ENCODE measurements at places on chromosomes 4 and X. TPM values are rescaled to one million over a fixed set of nuclear protein-coding genes. Genes with fewer than 3 reads are reported as not detected.

DNA sequence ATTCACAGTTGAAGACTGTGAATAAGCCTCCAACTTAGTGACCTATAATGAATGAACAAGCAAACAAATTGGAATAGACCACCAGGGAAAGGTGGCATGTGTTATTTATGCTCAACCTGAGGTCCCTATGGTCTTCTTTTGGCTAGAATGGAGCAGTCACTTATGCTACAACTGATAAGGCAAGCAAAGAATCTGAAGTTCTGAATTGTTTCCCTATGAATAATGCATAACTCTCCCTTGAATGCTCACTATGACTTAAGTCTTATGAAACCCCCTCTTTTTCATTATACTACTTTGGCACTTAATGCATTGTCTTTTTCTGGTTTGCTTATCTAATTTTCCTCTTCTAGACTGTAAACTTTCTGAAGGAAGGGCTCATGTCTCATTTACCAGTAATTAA lies 2.6 kb downstream of the GIMD1 start:
- no peak for DNase-seq

DNA sequence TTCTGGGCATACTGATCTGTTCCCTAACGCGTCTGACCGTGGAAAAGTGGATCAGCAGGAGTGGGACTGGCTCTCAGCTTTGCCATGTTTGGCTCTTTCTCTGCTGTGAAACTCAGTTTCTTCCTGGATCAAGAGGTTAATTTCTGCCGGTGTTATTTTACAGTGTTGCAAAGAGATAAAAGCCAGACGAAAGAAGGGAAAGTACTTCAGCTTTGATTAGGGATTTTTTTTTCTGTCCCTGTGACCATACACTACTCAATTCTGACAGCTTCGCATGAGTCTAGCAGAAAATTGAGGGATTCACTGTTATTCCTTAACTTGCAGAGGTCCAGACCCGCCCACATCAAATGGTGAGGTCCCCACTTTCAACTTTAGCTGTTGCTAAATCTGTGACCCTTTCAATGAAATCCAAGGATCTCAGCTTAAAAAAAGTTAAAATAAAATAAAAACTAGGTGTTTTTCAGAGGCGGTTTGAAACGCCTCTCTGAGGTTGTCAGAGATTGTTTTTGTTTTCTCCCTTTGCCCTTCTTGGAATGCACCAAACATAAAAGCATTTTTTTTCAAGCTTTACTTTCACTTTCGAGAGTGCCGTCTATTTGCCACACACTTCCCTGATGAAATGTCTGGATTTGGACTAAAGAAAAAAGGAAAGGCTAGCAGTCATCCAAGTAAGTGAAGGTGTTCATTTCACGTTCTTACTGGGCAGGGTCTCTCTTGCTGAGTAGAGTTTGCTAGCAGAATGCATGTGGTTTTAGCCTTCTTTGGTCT lies at the start of gene TLR3:
Gene TLR3 (plus strand): TSS at position 576 of the 768 bp plus-strand sequence. CDS start 7,464 bp downstream, outside the sequence.
- DNase-seq: no peak

DNA sequence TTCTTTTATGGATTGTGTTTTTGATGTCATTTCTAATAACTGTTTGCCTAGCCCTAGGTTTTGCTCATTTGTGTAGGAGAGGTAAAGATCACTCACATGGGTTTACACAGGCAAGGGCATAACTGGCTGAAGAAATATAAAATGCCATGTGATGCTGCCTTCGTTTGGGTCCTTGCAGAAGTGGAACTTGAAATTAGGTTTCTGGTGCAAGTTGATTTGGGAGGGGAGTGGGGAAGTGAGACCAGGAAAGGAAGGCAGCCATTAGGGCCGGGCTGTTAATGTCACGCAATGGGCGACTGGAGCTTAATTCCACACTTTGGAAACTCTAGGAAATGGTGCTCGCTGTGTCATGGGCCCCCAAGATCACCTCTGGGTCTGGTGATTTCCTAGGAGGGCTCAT lies 14.5 kb downstream of the CLCN4 start:
- no peak for DNase-seq

DNA sequence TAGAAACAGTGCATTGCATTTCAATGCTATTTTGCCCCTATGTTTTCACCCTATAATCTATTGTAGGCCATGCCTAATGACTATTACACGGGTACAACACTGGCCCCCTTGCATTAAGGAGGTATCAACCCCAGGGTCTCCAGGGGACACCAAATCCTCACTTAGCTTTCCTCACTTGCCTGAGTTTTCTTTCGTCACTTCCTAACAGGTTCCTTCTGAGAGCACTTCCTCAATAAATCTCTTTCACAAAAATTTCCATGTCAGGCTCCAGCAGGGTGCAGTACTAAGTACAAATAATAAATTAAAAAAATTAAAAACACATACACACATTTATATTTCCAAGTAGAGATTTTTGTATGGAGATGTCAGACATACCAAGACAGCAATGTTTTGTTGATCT lies 165.0 kb downstream of the RBM46 start:
- DNase-seq: no peak

The SPIN2B gene
- total RNA-seq: 9.6 TPM

DNA sequence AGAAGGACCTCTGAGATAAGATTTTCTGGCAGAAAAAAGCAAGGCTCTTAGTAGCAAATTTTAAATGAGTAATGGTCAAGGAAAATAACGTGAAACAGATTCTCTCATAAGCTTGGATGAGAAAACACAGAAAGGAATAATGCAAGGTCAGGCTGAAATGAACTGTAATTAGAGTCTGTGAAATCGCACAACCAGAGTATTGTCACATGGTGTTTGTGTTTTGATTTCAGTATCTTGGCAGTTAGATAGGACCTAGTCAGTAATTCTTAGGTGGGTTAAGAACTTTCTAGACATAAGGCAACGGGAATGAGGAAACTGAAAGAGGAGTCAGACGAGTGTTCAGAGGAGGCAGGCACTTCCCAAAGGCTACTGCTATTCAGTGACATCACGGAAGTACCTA lies 34.6 kb downstream of the LIMCH1 start:
- DNase-seq: no peak

DNA sequence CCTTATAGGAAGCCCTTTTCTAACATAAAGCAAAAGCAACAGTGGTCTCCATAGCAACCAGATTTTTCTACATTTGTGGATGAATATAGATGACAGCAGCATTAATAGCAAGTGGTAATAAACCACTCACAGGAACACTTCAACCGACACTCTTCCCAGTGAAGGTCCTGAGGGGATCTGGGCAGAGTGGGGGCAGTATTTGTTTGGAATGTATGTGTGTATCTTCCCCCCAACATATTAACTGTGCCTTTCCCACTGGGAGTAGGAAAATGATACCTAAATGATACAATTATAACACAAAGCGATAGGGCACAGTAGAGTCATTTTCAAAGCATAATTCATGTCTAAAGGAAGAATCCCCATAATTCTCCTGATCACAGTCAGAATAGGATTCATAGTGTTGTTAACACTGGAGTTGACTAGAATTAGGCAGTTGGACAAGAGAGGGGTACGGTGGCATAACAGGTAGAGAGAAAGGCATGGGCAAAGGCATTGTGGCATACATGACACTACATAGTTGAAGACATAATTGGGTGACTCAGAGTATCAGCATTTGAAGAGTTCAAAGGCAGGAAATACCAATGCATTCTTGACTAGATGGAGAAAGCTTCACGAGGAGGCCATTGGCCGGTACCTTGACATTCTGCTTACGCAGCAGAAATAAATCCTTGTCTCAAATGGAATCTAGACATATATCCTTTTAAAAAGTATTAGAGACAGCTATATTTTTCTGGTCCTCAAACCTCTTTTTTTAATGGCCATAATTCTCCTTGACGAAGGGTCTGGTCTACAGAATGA lies 15.2 kb downstream of the CAPN6 start:
- no peak for DNase-seq

DNA sequence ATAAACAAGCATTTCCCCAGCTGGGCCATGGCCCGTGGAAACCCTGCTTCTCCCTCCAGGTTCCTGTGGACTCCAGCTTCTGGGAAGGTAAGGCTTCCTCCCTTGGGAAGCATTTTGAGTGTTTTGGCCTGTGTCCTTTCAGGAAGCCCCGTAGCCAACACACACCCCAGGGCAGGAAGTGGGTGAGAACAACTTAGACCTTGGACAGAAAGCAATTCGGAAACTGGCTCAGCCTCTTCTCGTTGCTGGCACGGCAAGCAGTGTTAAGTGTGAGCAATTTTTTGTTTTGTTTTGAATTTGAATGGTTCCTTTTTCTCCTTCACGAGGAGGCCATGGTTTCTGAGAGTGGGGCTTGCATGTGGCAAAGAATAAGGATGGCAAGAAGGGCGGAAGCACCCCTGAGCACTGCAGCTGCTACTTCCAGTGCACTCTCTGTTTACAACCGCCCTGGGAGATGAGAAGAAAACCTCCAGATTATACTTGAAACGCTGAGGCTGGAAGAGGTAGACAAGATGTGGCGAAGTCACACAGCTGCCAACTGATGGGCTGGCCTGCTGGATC lies 14.1 kb upstream of the CYTL1 start:
- DNase-seq: peak; percentile 75

DNA sequence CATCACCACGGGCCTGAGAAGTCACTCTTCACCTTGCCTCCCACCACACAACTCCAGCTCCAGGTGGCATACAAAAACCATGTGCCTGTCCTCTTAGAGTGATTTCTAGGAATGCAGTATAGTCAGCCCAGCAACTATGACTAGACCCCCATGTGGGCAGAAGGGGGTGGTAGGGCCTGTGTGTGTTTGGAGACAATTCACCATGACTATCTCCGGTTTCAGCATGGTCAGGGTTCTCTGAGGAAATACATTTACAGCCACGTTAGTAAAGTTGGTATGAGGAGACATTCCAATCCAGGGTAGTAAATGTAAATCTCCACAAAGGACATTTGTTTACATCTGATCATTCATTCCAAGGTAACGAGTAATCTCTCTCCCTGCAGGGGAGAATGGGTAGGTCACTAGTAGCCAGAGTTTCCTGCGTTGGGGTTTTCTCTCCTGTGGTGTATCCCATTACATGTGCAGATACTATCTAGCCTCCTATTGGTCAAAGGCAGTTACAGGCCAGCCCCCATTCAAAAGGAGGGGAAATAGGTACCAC lies 4.2 kb upstream of the MTMR1 start:
- DNase-seq: no peak

DNA sequence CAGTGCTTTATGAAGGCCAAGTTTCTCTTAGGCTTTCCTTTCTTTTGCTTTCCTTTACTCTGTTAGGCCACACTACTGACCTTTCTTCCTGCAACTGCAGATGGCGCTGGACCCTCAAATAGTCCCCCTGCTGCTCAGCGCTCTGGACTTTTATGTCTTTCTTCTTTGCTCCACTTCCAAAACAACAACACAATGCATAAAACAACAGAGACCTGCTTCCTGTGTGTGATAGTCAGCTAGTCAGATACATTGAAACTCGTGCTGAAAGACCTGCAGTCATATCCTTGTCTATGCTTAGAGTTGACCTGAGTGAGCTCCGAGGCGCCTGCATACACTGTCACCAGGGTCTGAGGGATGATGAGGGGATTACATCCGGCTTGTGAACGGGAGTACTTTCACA lies 108.9 kb upstream of the TEX13D start:
- DNase-seq: no peak

The ESX1 gene
- total RNA-seq: under 0.01 TPM

DNA sequence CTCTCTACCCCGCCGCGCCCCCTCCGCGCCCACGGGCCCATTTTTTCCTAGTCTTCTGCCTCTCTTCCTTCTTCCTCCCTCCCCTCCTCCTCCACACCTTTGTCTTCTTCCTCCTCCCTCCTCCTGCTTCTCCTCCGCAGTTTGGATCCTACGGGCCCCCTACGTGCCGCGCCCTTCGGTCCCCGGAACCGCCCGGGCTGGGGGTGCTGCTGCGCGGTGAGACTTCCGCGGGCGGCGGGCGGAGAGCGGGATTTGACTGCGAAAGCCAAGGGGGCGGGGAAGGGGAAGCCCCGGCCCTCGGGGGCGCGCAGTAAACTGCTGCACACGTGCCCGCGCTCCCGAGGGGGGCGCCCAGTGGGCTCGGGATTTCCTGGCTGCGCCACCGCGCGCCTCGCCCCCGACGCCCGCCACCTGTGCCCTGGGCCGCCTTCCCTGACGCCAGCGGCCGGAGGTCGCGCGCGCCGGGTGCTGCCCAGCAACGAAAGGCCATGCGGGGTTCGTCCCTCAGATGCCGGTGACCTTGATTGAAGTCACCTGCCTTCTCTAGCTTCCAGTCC lies 3.3 kb upstream of the NKX3-2 start:
- no peak for DNase-seq

The SYNPO2 gene
- total RNA-seq: under 0.01 TPM

The GJB1 gene
- total RNA-seq: not detected

The CFP gene
- 0.13 TPM for total RNA-seq

DNA sequence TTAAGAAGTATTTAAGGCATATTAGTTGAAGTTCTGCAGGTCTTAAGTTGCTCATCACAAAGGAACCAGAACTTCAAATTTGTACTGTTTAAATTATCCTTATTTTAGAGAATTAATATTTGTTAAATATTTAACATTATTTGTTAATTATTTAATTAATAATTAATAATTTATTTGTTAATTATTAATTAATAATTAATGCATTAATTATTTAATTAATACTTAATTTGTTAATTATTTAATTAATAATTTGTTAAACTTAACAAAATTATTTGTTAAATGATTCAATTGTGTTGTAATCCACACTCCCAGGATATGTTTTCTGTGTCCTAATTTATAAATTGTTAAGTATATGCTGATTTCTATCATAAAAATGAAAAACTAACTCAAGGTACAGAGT lies 129.4 kb downstream of the GLRA3 start:
- DNase-seq: no peak

DNA sequence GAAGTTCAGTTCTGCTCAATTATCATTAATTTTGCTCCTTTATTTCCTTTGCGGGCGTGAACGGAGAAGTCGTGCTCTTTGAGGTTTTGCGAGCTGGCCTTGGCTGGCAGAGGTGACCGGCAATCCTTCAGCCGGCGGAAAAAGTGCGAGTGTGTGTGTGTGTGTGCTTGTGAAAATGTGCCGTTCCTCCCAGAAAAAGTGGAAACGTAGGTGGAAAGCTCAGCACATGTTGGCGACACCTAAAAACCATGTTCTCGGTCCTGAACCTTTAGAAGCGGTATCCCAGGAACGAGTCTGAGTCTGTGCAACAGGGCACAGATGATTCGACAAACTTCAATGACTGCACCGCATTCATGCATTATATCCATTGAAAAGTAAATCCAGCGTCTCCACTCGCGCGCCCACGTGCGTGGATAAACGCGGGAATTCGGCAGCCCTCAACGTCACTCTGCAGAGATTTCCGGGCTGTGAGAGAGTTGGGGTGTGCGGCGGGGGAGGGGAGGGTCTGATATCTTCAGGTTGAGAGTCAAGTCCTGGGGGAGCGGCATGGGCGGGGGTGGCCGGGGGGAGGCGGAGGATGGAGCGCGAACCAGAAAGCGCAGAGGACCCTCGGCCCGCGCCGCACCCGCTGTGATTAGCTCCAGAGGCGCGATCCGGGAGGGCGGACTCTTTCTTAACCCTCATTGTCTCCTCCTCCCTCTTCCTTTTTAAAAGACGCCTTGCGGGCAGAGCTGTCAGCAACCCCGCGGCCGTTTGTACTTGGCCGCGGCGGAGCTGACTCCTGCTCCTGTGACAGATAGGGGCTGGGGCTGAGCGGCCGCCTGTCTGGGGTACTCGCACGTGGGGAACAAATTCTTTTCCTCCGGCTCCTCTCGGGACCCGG lies at the start of gene SHISA3:
Gene SHISA3 (plus strand): TSS at position 737 of the 883 bp plus-strand sequence. CDS start 569 bp downstream, outside the sequence.
- DNase-seq: peak; percentile 38

- DNase-seq: no peak
These were observed 77.1 kb upstream of the SLC4A4 start for GRCh38 chr4:71261633-71262121.

The USP17L12 gene
- not detected for total RNA-seq

Measured in dermis microvascular lymphatic vessel endothelial cell (primary cell).